AML-193 (cell line): ENCODE measurements at places on chromosomes 16 and 17.

- no peak for DNase-seq
Observed at GRCh38 chr16:11059588-11059987, 115.2 kb downstream of the CLEC16A start.

- no peak for DNase-seq
Observed at GRCh38 chr17:79162012-79162963, 87.7 kb downstream of the ENGASE start.

DNA sequence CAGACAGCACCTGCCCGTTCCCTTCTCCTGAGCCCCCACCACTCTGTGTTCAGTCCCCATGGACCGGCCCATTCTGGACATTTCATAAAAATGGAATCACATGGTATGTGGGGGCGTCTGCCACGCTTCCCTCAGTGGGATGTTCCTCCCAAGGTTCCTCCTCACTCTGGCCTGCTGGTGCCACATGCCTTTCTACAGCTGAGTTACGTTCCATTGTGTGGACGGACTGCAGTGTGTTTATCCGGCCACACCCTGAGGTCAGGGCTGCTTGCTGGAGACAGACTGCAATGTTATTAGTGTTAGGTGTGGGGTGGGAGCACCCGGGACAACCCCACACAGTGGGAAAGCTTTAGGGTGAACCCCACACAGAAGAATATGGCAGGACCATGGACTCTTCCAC lies 5.9 kb upstream of the AATK start:
- DNase-seq, result no peak

DNA sequence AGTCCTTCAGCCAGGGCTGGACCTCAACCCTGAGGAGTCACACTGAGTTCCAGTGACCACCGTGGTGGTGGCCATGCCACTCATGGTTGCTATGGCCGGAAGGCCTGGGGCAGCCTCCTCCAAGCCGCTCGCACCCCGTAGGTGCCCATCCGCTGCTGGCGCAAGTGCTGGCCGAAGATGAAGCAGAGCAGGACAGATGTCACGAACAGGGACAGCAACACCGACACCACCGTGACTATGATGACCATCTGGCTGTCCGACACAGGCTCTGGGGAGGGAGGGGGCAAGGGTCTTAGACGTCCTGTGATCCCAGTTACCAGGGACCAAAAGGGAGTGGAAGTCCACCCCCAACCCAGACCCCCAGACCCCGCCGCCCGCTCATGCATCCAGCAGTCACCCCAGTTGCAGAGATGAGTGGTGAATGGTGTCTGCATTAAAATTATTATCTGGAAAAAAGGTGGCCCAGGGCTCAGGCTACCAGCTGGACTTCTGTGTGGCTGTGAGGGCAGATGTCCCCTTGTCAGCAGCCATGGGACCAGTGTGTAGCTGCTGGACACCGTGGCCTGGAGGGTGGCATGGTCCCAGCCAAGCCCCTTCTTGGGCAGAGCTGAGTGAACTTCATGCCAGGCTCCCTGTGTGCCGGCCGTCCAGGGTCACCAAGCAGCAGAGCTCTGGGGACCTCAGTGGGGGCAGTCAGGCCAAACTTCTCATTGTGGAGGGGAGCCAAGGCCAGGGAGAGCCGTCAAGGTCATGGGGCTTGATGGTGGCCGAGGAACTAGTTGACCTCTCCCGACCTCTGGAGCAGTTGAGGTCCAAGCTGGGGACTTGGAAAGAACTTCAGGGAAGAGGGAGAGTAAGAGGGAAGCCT lies 4.7 kb downstream of the PRR29 start:
- no peak for DNase-seq

DNA sequence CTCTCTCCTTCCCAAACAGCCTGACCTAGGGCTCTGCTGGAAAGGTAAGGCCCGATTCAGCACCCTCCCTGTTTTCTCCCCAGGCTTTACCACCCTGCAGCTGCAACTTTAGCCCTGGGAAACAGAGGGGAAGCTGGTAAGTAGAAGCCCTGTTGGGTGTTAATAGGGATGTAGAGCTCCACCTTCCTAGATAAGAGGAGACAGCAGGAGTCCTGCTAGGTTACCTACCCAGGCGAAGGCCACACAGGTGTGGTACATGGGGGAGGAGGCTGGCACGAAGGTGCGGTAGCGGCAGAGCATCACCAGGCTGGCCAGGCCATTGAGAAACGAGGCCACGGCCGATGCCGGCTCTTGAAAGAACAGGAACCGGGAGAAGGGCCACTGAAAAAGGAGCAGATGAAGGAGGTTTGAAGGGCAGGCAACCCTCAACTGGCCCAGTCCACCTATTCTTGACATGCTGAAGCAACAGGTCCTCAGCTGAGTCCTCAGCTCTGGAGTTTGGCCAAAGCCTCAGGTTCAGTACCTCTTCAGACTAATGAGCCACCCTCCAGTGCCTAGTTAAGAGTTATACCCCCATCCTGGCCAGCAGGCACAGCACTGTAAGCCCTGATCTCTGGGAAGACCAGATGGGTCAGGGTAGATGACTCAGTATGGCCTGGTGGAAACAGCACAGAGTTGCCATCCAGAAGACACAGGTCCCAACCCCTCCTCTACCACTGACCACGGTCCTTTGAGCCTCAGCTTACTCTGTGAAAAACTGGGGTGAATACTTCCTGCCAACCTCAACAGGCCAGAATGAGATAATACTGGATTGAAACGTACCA lies 3.3 kb downstream of the PGAP3 start:
- no peak for DNase-seq

- no peak for DNase-seq
Observed at GRCh38 chr17:43888548-43888947, 18.8 kb downstream of the MPP2 start.
